Karpas-422 (cell line): ENCODE measurements at places on chromosomes 5 and 9. TPM values are rescaled to one million over a fixed set of nuclear protein-coding genes. Genes with fewer than 3 reads are reported as not detected.
A peak's percentile ranks its signal among the peaks of the same experiment; 100 is the strongest.

- DNase-seq: no peak
- H3K4me3 ChIP-seq: no peak overlapping the region
- H3K4me1 ChIP-seq: no peaks in the 10 kb centered on the region
- no peaks in the 10 kb centered on the region for H3K27me3 ChIP-seq
- H3K27ac ChIP-seq: no peak overlapping the region
These were observed 555.6 kb downstream of the PRR16 start for GRCh38 chr5:121019734-121020133.

GRCh38 chr5:1443171-1443570 lies 2.1 kb downstream of the SLC6A3 start:
- H3K27ac ChIP-seq: no peak overlapping the region
- H3K4me3 ChIP-seq: no peak overlapping the region
- H3K36me3 ChIP-seq: no peaks in the 10 kb centered on the region
- no peaks in the 10 kb centered on the region for H3K4me1 ChIP-seq

DNA sequence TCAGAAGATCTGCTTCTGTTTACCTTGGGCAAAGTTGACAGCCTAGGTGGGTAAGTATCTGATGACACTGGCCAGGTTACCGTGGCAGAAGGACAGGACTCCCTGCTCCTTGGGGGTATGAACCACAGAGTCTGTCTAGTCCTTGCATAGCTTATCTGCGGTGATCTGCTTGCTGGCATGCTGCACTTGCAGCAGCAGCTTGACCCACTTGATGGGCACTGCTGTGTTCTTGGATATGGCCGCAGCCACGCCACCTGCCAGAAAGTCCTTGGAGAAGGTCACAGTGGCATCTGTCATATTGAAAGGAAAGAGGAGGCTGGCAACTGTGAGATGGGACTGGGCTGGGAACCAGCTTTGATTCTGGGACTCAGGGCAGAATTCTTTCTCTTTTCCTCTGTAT lies 35.9 kb upstream of the POC5 start:
- no peaks in the 10 kb centered on the region for H3K4me1 ChIP-seq
- no peak overlapping the region for H3K27ac ChIP-seq
- H3K27me3 ChIP-seq: no peaks in the 10 kb centered on the region
- no peaks in the 10 kb centered on the region for H3K36me3 ChIP-seq
- no peak overlapping the region for H3K4me3 ChIP-seq

DNA sequence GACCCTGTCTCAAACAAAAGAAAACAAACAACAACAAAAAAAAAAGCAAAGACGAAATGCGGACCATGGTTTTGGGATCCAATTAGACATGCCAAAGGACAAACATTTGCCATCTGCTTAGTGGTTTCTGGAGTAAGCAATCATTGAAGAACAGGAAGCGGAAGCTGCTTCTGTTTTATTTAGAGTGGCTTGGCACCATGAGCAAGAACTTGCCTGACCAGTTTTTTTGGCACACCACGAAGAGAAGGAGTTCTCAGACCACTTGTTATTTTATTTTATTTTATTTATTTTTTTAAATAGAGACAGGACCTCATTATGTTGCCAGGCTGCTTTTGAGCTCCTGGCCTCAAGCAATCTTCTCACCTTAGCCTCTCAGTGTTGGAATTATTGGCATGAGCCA lies 17.0 kb downstream of the BTF3 start:
- no peak overlapping the region for H3K27ac ChIP-seq
- no peak overlapping the region for H3K4me3 ChIP-seq

DNA sequence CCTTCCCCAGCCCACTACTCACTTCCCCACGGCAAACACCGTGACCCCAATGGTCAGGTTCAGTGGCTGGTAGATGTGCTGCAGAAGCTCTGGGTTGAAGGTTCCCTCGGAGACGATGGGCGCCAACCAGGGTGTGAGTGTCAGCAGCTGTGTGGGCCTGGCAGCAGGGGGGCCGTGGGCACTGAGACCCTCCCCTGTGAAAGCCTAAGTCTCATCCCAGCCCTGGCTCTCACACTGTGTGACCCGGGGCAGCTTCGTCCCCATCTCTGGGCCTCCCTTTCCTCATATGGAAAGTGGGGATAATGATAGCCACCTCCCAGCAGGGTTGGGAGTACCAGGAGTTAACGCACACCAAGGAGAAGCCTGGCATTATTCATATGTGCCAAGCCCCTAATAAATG lies 8.6 kb downstream of the GBGT1 start:
- no peak overlapping the region for H3K4me3 ChIP-seq
- no peaks in the 10 kb centered on the region for H3K27me3 ChIP-seq
- no peaks in the 10 kb centered on the region for H3K36me3 ChIP-seq

GRCh38 chr5:156819967-156820581 lies 30.0 kb upstream of the PPP1R2B start:
- no peak overlapping the region for H3K4me3 ChIP-seq
- no peak for DNase-seq
- H3K36me3 ChIP-seq: no peaks in the 10 kb centered on the region
- H3K27me3 ChIP-seq: no peaks in the 10 kb centered on the region
- no peaks in the 10 kb centered on the region for H3K4me1 ChIP-seq

- no peak overlapping the region for H3K27ac ChIP-seq
- DNase-seq: peak; percentile 49
- H3K27me3 ChIP-seq: no peaks in the 10 kb centered on the region
- H3K36me3 ChIP-seq: no peaks in the 10 kb centered on the region
These were observed 50.0 kb upstream of the SH3GL2 start for GRCh38 chr9:17528859-17529258.

GRCh38 chr5:40826489-40827187 lies 8.4 kb downstream of the RPL37 start:
- H3K36me3 ChIP-seq: peaks cover 49% of the 10 kb centered on the region
- DNase-seq: peak; percentile 41
- H3K4me1 ChIP-seq: peaks cover 2% of the 10 kb centered on the region; the same call in 1 of the 2 replicates
- no peak overlapping the region for H3K4me3 ChIP-seq

DNA sequence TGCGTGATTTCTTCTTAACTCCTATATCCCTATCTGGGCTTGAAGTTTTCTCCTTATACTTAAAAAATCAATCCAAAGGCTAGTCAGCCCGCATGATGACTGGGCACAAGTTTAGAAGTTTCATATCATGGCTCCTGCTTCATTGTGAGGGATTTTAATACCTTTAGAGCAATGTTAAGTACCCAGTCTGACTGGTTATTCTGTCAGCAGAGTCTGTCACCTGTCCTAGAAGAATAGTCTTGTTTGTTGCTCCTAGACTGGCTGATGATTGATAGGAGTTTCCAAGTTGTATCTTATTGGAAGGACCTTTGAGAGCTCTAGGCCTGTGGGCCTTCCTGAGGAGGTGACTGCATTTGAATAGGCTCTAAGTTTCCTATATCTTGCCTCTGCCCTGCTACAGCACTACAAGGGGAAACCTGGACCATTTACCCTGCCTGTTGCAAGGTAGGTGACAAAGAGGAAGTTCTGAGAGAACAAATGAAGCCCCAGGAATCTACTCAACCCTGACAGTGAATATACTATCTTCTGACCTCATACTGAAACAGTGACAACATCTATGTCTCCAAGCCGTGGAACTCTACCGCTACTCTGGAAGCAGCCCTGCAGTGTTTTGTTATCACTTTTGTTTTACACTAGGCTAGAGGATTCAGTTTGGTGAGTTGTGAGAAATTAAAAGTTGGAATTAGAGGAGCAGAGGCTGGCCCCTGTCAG lies 66.5 kb downstream of the F2RL2 start:
- H3K27ac ChIP-seq: no peak overlapping the region
- H3K27me3 ChIP-seq: no peaks in the 10 kb centered on the region
- H3K4me3 ChIP-seq: no peak overlapping the region
- H3K36me3 ChIP-seq: no peaks in the 10 kb centered on the region

DNA sequence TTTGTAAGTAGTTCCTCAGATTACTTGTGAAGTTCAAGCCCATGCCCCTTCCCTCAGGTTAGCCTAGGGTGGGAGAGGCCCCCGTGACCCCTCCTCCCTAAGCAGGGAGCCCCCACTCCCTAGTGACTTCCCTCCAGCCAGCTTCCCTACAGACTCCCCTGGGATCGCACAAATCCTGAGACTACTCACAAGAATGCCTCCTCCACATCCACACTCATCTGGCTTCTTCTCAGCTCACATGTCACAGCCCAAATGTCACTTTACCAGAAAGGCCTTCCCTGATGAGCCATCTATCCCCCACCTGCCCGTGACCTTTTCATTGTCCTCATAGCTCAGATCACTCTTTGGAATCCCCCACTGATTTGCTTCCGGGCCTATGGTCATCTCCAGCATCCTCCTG lies 96.7 kb upstream of the ARAP3 start:
- H3K4me3 ChIP-seq: peak overlapping the region; percentile 28
- peak overlapping the region; percentile 100 for H3K27ac ChIP-seq
- peaks cover 92% of the 10 kb centered on the region for H3K4me1 ChIP-seq

GRCh38 chr9:137694962-137695875 lies 76.4 kb downstream of the EHMT1 start:
- DNase-seq: peak; percentile 56
- H3K4me1 ChIP-seq: no peaks in the 10 kb centered on the region
- no peaks in the 10 kb centered on the region for H3K27me3 ChIP-seq
- no peak overlapping the region for H3K27ac ChIP-seq
- H3K36me3 ChIP-seq: no peaks in the 10 kb centered on the region
- H3K4me3 ChIP-seq: no peak overlapping the region

- DNase-seq: no peak
- H3K27me3 ChIP-seq: no peaks in the 10 kb centered on the region
- H3K4me1 ChIP-seq: no peaks in the 10 kb centered on the region
- no peak overlapping the region for H3K4me3 ChIP-seq
These were observed 34.0 kb upstream of the LURAP1L start for GRCh38 chr9:12740845-12741244.

GRCh38 chr9:70481471-70481870 lies 67.0 kb upstream of the KLF9 start:
- no peak overlapping the region for H3K27ac ChIP-seq
- no peaks in the 10 kb centered on the region for H3K27me3 ChIP-seq
- H3K4me3 ChIP-seq: no peak overlapping the region

GRCh38 chr5:181204113-181204825 lies 727 bp downstream of the TRIM7 start:
- H3K27ac ChIP-seq: no peak overlapping the region
- no peak overlapping the region for H3K4me3 ChIP-seq
- DNase-seq: no peak

DNA sequence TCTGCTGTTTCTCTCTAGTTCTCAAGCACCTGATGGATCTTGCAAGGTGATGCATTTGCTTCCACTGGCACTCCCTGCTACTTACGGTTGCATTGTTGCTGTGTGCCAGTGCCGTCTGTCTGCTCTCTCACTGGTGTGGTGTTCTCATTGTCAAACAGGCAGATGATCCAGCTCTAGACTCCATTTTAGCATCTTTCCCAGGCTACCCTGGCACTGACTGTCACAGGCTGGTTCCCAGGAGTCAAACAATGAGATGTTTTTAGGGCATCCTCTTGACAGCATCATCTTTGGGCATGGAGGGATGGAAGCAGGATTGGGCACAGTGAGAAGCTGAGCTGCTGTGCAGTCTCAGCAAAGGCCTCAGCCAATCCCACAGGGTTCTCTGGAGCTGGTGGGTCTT lies 12.9 kb downstream of the MTRR start:
- H3K27ac ChIP-seq: no peak overlapping the region
- peaks cover 76% of the 10 kb centered on the region for H3K36me3 ChIP-seq
- no peak overlapping the region for H3K4me3 ChIP-seq
- H3K27me3 ChIP-seq: no peaks in the 10 kb centered on the region

- no peaks in the 10 kb centered on the region for H3K27me3 ChIP-seq
- no peak overlapping the region for H3K4me3 ChIP-seq
- no peak for DNase-seq
- H3K36me3 ChIP-seq: no peaks in the 10 kb centered on the region
- H3K4me1 ChIP-seq: no peaks in the 10 kb centered on the region
These were observed 372.1 kb downstream of the NTRK2 start for GRCh38 chr9:85041466-85042137.

GRCh38 chr5:160165137-160166068 lies 46.2 kb upstream of the PWWP2A start:
- no peaks in the 10 kb centered on the region for H3K36me3 ChIP-seq
- no peak for DNase-seq
- H3K4me1 ChIP-seq: peaks cover 7% of the 10 kb centered on the region
- H3K27ac ChIP-seq: no peak overlapping the region

The LIFR gene
- total RNA-seq: not detected in 2 replicates

The FOXD4 gene
- 0.93 and 2.4 TPM in 2 replicates for total RNA-seq

The PIP5K1B gene
- not detected in 2 replicates for total RNA-seq

The GZMA gene
- total RNA-seq: not detected in 2 replicates

The CCDC192 gene
- total RNA-seq: not detected in 2 replicates

The PHF24 gene
- not detected in 2 replicates for total RNA-seq

The HAVCR2 gene
- 0.22 TPM in 1 of 2 replicates, not detected in the other for total RNA-seq

The ZNG1C gene
- total RNA-seq: 78.7 and 121 TPM in 2 replicates
